ENCODE measurements at places on chromosomes 16 and 17.

- DNase-seq: no peak
These were observed 18.3 kb downstream of the TMEM100 start for GRCh38 chr17:55704401-55704800.

DNA sequence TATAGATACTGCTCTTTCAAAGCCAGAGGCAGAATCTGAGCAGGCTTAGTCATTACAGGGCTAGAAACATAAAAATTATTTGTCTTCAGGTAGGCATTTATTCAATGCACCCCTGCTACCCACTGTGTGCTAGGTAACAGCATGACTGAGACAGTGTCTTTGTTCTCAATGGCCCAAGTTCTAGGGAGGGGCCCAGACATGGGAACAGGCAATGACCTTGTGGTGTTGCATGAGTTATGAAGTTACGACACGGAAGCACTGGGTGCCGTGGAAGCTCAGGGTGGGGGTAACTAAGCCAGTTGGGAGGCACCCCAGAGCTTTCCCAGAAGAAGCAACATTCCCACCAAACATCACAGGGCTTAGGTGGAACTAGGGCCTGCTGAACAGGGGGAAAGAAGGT, 87.0 kb downstream of the CPPED1 start:
- no peak for DNase-seq

DNA sequence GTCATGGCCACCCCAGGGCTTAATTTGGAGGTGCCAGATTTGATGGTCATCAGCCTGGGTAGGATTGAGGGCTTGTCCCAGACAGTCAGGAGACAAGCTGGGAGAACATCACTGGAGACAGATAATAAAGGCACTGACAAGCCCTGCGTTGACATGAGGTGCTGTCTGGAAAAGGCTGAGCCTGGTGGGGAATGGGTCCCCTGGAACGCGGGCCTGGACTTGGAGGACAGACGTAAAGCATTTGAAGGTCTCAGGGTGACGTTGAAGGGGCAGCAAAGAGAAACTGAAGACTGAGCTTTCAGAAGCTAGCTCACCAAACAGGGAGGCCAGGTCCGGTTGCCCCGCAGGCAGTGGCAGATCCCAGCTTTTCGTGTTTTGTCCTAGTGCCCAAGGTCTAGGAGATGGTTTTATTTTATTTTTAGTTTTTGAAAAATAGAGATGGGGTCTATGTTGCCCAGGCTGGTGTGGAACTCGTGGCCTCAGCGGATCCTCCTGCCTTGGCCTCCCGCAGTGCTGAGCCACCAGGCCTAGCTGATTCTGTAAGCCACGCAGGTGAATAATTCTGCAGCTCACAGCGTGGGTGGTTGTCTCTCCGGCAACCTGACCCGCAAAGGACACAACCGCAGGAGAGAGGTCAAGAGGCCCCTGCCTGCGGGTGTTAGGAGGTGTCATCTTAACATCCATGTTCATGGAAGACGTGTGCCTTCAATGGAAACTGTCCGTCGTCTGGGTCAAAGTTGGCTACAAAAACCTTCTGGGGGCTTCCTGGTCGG, 37.6 kb downstream of the METRNL start:
- no peak for DNase-seq

DNA sequence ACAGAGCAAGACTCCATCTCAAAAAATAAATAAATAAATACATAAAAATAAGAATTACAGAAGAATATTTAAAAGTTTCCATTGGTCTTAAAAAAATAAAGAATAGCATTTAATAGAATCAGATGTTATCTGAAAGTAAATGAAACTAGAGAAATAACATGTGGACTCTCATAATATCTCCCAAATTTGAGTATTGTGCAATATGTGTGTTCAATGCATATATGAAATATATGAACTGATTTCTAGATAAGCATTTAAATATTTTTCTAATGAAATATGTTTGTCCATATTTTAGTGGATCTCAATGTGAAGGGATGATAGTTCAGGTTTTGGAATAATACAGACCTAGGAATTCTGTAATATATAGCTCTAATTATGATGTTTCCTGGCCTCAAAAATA, 265.9 kb upstream of the PMFBP1 start:
- DNase-seq: no peak

DNA sequence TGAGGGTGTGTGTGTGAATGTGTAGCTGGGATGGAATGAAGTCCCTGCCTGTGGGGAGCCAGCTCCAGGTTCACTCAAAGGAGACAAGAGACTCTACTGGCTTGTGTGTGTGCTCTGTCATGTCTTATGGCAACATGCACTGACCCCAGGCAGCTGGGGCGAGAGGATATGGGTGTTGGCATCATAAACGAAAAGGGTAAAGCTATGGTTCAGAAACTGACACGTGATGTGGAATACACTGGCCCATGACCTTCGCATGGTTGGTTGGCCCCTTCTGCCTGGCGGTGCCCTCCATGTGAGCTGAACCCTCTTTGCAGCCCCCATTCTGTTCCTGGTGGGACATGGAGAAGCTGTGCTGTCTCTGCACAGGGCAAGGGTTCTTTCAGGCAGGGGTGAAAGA, 21.9 kb downstream of the ZNF750 start:
- no peak for DNase-seq

DNA sequence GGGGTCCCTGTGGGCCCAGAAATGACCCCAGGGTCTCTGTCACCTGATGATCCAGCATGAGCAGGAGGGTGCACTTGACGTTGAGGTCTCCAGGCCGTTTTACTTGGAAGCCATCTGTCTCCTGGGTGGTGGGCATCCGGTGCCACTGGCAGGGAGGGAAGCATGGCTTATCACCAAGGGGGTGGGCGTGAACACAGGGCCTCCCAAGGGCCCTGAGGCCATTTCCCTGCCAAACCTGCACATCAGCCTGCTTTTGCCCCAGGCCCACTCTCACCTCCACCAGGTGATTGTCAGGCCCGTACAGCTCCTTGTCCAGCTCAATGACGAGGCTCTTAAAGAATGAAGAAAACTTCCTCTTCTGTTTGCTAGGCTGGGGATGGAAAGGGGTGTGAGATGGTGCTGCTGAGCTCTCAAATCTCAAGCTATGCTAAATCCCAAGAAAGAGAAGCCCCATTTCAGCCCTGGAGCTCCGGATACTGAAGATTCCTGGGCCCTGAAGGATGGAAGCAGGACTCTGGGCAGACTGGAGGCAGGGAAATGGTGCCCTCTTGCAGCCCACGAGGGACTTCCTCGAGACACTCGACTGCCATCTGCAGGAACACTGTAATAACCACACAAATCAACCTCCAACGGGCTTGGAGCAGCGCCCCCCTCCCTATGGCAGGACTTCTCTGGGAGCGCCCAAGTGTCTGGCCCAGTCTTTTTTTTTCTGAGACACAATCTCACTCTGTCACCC, 7.1 kb upstream of the FTSJ3 start:
- peak; percentile 84 for DNase-seq

- no peak for DNase-seq
These were observed 13.5 kb upstream of the DNAI2 start for GRCh38 chr17:74260525-74260850.

- peak; percentile 98 for DNase-seq
These were observed 5.0 kb downstream of the DPH1 start for GRCh38 chr17:2034806-2035540.
